ENCODE measurements at places on chromosomes 13 and 19.

- DNase-seq: peak; percentile 62
Measured at GRCh38 chr19:982567-983170, 1.5 kb upstream of the WDR18 start.

DNA sequence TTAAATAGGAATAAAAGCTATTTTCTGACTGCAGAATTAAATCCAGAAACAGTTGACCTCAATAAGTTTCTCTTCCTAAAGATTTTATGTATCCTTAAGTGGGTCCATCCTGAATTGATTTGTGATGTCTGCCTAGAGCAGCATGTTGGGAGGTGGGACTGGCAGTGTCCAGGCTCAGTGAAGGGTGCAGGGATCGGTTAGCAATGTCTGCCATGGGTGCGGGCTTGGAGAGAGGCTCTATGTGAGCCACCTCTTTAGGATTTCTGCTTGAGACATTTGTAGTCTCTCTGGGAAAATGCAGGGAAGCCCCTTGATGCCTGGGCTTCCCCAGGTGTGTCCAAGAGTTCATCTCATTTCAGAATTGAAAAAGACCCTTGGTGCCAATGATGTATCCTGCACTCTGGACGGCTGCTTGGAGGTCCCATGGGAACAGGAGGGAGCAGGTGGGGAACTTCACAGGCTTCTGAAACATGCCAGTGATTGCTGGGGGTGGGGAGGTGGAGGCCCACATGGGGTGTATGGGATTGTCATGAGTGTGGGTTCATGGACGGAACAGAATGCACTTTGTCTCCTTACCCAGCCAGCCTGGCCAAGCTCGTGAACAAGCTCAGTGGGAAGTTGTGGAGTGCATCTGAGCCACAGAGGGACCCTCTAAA lies 6.2 kb upstream of the COLGALT1 start:
- no peak for DNase-seq

GRCh38 chr13:37995092-37995491 lies 125.5 kb upstream of the TRPC4 start:
- DNase-seq: no peak

- DNase-seq: no peak
Measured at GRCh38 chr13:43307221-43307920, 284.0 kb downstream of the DNAJC15 start.

DNA sequence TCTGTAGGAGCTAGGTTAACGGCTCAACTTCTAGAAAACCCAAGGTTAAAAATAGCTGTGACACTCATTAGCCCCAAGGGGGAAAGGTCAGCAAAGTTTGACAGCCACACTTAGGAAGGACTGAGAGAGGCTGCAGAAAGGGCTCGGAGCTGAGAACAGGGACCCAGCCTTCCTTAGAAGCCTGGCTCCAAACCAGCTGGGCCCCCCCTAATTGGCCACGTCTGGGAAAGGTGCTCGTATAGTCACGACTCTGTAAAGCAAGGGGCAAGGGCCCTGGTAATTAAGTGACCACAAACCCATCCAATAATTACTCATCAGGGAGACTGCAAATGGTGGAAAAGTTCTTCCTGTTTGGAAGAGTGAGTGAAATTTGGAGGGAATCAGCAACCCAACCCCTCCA lies 90.5 kb downstream of the RNASEH2B start:
- no peak for DNase-seq

DNA sequence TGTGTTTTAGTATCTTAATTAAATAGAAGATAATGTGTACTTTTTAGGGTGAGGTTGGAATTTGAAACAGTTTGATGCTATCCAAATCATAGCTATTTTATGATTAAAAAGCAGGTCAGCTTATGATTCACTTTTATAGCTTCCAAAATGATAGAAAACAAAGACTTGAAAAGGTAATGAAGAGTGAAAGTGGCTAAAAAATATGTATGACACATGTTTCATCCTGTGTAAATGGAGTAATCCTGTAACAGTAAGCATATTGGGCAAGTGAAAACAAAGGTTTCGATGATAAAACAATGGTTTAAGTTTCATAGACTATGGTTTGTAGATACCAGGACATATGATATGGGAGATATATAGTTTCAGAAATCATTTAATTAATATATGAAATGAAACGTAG lies 456.2 kb downstream of the PCDH20 start:
- no peak for DNase-seq

- no peak for DNase-seq
Measured at GRCh38 chr19:33301144-33301899, 1.0 kb downstream of the CEBPA start.

DNA sequence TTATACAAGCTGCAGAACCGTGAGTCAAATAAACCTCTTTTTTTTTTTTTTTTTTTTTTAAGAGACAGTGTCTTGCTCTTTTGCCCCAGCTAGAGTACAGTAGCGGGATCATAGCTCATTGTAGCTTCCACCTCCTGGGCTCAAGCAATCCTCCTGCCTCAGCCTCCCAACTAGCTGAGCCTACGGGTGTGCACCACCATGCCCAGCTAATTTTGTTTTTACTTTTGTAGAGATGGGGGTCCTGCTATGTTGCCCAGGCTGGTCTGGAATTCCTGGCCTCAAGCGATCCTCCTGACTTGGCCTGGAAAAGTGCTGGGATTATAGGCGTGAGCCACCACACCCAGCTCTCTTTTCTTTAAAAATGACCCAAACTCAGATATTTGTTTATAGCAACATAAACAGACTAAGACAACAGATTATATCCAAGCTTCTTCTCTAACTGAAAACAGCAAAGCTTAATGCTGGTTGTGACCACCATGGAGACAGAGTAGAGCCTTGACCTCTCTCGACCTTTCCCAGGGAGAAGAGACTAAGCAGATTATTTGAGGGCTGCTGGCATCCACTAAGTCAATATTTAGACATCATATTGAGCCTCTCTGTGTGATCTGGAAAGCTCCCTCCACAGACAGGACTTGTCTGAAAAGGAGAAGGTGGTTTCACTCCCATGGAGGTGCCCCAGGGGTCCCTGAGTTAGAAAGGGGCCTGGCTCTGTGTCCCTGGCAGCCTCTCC lies 150.0 kb downstream of the KCTD15 start:
- DNase-seq: peak; percentile 12

- no peak for DNase-seq
Measured at GRCh38 chr13:95756072-95756471, 79.1 kb downstream of the DNAJC3 start.

DNA sequence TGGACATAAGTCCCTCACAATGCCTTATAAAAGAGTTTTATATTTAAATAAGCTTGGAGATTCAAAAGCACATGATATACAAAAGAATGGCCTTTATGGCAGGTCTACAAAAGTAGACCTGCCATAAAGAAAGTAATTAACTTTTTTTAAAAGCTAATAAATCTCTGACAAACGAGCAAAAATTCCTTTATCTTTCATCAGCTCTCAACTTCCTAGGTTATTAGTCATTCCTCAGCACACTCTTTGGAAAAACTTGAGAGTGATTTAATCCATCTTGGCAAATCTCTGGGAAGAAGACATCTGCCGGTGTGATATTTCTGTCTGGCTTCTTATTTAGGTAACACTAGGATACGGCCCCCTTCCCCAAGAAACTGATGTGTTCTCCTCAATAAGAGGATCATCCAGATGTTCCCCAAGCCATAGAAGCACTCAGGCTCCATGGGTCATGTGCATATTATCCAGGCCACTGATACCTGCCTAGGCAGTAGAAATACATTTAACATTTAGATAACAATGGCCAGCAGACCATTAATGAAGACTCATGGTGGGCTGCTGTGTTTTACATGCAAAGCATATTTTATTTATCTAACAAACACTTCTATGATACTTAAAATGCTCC lies 372.7 kb downstream of the LIG4 start:
- no peak for DNase-seq

DNA sequence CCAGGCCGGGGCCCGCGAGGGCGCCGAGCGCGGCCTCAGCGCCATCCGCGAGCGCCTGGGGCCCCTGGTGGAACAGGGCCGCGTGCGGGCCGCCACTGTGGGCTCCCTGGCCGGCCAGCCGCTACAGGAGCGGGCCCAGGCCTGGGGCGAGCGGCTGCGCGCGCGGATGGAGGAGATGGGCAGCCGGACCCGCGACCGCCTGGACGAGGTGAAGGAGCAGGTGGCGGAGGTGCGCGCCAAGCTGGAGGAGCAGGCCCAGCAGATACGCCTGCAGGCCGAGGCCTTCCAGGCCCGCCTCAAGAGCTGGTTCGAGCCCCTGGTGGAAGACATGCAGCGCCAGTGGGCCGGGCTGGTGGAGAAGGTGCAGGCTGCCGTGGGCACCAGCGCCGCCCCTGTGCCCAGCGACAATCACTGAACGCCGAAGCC lies 3.3 kb downstream of the APOE start:
- no peak for DNase-seq

- no peak for DNase-seq
Measured at GRCh38 chr19:30464162-30464561, 92.0 kb downstream of the ZNF536 start.

- no peak for DNase-seq
Measured at GRCh38 chr13:77789376-77789775, 91.9 kb downstream of the SLAIN1 start.

GRCh38 chr19:31392464-31392863 lies 43.2 kb upstream of the TSHZ3 start:
- DNase-seq: no peak

DNA sequence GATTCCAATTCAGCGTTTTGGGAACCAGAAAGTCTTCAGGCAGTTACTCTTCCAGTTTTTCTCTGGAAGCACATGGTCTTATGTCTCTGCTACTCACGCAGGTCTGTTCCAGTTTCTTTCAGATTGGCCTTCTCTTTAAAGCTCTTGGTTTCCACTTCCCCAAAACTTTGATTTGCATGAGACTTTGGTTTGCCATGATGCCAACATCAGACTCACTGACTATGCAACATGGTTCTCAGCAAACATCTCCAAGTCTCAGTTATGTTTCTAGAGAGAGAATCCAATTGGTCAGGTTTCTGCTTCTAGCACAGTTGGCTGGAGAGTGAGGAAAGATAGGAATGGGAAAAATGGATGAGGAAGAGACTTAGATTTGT lies 3.1 kb downstream of the AKAP11 start:
- no peak for DNase-seq

DNA sequence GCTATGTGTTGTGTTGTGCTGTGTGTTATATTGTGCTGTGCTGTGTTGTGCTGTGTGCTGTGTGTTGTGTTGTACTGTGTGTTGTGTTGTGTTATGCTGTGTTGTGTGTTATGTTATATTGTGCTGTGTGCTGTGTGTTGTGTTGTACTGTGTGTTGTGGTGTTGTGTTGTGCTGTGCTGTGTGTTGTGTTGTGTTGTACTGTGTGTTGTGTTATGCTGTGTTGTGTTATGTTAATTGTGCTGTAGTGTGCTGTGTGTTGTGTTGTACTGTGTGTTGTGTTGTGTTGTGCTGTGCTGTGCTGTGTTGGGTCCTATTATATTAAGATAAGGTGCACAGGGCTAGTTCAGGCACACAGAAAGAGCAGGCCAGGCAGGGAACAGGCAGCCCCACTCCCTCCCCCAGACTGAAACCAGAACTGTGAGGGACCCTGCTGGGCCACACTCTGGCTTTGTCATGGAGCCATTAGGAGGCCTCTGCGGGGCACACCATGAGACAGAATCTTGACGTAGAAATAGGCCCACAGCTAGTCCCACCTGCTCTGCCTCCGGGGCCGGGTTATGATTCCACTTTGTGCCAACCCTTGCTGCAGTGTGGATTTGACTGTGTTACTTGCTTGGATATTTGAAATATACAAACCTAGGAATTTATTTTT lies 12.1 kb downstream of the SOX1 start:
- DNase-seq: peak; percentile 14

- DNase-seq: no peak
Measured at GRCh38 chr13:78193846-78194245, 275.2 kb upstream of the EDNRB start.

- no peak for DNase-seq
Measured at GRCh38 chr13:32153056-32153455, 121.5 kb downstream of the FRY start.

GRCh38 chr13:63088226-63088625 lies 1672.6 kb upstream of the PCDH20 start:
- DNase-seq: no peak

- peak; percentile 96 for DNase-seq
Measured at GRCh38 chr19:39402346-39403300, 4.0 kb upstream of the ZFP36 start.

DNA sequence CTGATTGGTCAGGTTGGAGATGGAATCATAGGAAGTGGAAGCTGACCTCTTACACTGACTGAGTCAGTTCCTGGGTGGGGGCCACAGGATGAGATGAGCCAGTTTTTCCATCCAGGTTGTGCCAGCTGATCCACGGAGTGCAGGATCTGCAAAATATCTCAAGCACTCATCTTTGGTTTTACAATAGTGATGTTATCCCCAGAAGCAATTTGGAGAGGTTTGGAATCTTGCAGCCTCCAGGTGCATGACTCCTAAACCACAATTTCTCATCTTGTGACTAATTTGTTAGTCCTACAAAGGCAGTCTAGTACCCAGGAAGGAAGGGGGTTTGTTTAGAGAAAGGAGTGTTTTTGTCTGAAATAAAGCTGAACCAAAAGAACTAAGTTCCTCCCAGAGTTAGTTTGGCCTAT lies 212.8 kb downstream of the SLITRK6 start:
- DNase-seq: no peak

- no peak for DNase-seq
Measured at GRCh38 chr19:19417046-19417445, 11.6 kb downstream of the GATAD2A start.

DNA sequence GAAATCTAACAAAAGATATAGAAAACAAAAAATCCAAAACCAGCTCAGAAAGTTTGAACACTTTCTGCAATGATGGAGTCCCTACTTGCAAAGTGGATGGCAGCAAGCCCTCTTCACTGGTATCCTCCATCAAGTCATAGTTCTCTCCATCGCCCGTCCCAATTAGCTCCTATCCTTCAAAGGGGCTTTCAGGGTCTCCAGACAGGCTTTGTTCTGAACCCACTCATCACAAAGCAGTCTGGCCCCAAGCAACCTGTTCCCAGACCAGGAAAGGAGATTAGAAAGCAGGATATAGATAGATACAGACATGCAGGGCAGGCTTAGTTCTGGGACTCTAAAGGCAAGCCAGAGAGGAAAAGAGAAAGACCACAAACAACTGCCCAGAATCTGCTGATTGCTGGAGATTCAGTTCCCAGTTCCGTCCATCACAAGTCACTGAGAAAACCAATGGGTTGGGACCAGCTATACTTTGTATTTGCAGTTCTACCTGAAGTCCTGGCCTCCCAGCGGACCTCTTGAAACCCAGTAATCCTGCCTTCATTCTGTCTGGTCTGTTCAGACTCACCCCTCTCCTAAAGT lies 47.2 kb upstream of the EPHX3 start:
- no peak for DNase-seq

DNA sequence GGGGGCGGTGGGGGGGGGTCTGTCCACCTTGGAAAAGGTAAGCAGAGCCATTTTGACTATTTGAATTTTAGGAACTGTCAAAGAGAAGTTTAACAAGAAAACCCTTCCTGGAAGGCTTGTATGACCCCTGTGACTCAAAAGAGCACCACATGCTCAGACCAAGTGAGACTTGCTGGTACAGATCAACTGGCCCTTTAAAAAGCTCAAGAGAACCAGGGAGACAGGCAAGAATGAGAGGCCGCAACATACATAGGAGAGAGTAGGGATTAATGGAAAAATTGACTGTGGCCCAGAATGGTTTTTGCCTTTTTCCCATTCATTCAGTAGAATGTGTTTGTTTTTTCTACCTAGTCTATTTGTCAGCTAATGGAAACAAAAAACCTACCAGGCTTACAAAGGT lies 26.2 kb upstream of the ATP8A2 start:
- DNase-seq: no peak

- DNase-seq: no peak
Measured at GRCh38 chr13:75736173-75736572, 100.0 kb downstream of the LMO7 start.

All from ureter (tissue), 1 donor.